ENCODE measurements at places on chromosomes 1 and 21. TPM values are rescaled to one million over a fixed set of nuclear protein-coding genes. Genes with fewer than 3 reads are reported as not detected.

DNA sequence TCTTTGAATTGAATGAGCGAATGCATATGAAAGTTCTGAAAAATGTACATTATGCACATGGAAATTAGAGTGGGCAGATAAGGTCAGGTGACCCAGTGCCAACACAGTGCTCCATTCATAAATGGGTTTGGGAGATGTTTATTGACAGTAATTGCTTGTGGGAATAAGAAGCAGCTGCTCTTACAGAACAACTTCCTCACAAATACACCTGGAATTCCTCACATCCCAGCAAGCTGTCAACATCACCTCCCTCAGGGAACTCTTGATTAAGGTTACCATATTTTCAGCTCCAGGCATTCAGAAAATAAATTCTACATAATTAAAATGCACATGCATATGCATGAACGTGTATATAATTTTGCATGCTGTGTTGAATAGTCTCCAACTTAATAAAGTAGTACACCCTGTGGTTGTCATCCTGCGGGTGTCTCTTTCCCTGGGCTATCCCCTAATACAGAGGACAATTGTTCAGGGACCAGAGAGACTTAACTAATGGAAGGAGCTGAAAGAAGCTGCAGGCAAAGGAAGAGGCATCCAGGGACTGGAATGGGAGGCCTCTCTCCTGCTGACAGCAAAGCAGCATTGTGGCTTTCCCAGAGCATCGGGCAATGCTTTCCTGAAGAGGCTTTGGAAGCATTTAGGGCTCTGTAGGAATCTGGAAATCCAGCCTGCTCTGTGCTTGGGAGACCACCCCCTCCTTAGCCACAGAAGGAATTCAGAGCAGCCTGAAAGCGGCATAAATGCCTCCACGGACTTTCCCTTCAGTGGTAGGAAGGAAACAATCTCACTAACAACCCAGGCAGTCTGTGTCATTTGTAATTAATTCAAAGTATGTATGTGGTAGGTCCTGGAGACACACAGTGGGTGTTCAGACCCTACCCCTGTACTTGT is 55.2 kb upstream of the GNG12 start:
- DNase-seq = no peak

The OLIG2 gene
- not detected for total RNA-seq

DNA sequence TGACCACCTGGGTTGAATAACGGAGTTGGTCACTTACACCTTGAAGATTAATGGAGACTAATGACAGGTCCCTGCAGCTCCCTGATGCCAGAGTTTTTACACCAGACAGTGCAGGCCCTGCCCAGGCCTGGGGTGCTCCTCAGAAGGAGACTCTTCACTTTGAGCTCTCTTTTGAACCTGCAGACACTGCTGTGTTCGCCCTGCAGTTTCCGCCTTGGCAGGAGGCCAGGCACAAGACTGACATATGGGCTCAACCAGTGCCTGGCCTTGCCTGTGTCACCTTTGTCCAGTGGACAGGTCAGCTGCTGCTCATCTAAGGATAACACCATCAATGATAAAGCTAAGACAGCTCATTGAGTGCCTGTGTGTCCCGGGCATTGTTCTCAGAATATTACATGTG is 5.2 kb downstream of the STRIP1 start:
- no peak for DNase-seq

DNA sequence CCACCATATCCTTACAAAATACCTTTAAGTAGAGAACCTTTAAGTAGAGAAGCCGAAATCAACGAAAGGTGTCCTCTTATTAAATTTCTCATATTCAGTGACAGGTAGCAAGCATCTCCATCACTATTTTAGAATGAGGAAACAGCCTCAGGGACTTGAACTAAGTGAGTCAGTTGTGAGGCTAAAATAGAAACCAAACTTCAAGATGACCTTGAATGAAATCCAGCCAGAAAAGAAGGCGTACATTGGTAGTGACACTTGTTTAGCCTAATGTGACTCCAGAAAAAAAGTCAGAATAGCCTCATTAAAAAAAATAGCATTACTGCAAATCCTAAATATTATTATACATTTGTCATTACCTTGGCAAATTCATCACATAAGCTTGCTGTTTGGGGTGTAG is 20.1 kb downstream of the RGS8 start:
- no peak for DNase-seq

DNA sequence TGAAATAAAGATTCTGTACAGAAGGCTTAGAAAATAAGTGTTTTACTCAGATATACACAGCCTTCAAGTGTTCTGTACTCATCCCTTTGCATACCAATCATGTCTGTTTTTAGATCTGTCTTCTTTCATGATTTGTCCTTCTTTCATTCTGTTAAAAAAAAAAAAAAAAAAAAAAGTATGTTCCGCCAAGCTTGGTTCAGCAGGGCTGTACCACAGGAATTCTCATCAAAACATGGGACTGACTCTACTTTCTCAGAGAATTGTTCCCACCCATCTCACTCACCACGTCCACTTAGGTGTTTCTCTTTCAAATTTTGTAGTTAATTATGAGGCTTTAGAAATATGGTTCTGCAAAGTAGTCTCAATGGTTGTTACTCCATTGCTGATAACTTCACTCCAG is 119.0 kb downstream of the AK5 start:
- DNase-seq = no peak

The ATP1A4 gene
- 1.1 TPM for total RNA-seq

The ANKRD45 gene
- total RNA-seq = 4.2 TPM

Measured in lower lobe of right lung (tissue), 2 donors.